ENCODE measurements at places on chromosomes 6 and 20.

DNA sequence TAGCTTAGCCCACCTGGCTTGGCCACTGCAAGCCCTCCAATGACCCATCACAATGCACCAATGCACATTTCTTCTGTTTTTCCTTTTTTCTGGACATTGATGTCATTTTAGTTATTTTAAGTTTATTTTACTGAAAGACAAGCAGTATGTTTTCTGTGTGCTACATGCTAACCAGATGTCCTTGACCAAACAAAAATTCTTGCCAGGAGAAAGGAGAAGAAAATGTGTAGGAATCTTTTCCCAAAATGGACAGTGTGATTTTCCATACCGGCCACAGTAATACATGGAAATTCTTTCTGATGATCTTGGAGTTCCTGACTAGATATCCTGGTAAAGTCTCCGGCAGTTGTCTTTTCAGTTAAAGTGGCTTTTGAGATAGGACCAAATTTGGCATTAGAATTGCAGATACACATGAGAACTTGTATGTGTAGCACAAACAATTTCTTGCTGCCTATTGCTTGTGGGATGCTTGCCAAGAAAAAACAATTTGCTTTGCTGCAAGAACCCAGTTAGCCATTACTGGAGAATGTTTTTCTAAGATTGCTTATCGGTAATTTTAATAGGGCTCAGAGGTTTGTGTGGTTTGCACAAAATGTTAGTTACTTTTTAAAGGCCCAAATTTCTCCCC, 696.5 kb upstream of the CITED2 start:
- no peak for DNase-seq

GRCh38 chr6:156904176-156904967, 127.2 kb downstream of the ARID1B start:
- no peak for DNase-seq

DNA sequence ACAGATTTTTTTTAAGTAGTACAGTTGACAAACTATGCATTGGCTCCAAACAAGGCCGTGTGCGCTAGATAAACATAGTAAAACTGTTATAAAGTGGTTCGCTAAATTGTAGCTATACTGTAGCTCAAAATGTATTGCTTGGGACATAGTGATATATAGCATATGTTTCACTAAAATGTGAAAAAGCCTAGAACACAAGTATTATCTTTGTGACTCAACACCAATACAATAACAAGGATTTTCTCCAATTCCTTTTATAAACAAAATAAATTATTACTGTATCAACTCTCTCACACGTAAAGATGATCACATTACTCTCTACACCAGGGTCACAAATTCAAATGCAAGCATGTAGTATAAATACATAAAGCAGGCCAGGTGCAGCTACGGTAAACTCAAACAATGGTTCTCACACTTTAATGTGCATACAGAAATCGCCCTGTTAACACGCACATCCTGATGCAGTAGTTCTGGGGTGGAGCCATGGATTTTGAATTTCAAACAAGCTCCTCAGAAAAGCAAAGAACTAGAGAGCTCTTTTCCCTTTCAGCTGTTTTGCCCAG, 214.6 kb downstream of the GMDS start:
- no peak for DNase-seq

- no peak for DNase-seq
Measured at GRCh38 chr6:139161169-139161568, 26.3 kb downstream of the HECA start.

- no peak for DNase-seq
Measured at GRCh38 chr6:150069706-150070105, 785 bp upstream of the ULBP3 start.

DNA sequence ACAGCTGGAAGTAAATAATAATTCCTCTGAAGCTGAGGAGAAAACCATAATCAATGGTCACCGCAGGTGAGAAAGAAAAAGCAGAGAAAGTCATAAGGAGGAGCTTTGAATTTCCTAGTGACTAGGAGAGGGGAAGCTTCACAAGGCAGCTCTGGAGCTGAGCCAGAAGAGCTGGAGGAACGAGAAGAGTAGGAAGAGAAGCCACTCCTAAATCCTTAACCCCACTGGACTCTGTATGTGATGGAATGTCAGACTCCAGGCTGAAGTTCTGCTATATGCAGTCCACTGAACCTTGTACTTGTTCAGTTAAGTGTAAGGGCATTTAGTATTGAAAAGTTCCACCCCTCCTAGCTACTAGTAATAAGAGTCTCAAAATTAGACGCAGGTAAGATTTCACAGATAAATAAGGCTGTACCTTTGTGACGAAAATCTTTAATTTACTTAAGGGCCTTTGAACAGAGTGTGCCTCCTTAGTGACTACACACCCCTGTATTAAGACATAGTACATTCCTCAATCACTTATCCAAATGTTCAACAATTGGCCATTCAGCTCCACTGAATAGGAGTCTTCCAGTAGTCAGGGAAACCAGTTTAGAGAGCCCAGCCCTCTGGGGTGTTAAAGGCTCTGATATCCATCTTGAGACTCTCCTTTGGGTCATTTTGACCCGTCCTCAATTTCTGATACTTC, 71.4 kb upstream of the UFL1 start:
- no peak for DNase-seq

DNA sequence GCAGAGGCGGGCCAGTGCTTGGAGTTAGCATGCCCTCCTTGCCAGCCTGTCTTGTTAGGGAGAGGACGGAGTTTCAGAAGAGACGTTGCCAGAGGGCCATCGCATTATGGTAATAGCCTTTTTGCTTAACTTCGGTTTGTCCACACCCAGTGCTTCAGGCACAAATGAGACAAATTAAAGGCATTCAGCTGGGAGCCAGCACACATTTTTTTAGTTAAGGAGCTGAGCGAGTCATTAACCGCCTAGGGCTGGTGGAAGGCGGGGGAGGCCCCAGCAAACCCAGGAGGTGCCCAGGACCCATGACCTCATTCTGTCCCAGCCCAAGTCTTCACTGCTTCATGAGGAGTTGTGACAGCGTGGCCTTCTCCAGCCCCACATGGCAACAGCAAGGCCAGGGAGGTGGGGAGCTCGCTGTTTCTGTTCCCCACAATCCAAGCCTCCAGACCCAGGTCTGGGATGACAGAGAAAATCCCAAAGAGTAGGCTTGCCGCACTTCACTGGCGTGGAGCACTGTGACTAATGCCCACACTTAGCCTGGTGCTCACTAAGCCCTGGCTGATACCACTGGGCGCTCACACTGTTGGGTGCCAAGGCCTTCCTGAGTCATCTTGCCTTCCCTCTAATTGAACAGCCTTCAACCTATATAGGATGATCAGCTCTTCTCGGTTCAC, 237.1 kb downstream of the ANKRD60 start:
- no peak for DNase-seq

GRCh38 chr6:69954733-69955132, 88.4 kb downstream of the COL19A1 start:
- no peak for DNase-seq

DNA sequence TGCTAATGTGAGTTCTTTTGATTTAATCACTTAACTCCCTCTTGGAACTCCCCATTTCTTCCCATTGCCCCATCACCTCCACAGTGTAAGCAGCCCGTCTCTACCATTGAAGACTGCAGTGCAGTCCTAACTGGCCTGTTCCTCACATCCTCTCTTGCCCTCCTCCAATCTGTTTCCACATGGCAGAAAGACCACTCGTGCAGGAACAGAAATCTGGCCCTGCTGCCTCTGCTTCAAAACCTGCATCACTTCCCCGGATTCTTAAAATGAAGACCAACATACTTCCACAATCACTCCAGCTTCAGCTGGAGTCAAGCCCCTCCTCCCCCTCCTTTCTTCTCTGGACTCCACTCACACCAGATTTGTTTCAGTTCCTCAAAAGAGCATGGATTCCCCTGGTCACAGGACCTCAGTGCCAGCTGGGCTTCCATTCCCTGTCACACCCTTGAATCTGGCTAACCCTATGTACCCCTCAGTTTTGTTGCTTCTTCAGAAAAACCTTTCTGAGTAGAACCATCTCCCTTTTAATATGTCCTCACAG, 802.3 kb downstream of the MAFB start:
- DNase-seq = no peak

GRCh38 chr6:43491750-43492661, 14.6 kb downstream of the TJAP1 start:
- DNase-seq = no peak

DNA sequence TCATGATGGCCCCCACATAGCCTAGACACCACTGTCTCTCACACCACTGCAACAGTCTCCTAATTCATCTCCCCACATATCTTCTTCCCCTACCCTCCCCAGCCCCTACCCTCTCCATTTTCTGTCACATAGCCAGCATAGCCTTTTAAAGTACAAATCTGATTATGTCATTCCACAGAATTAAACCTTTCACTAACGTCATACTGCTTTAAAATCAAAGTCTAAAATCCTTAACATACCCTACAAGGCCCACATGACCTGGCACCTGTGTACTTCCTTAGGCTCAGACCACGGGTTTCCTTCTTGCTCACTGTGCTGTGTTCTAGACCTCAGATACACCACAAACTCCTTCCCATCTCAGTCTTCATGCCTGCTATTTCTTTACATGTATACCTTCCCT, 5.9 kb downstream of the OSTM1 start:
- DNase-seq = peak; percentile 9

- no peak for DNase-seq
Measured at GRCh38 chr6:111124406-111124805, 37.1 kb downstream of the SLC16A10 start.

All from GM12878 (cell line).